SK-N-SH (cell line): ENCODE measurements at places on chromosomes 3 and 15.

GRCh38 chr15:78084449-78084750 lies 6.9 kb upstream of the TBC1D2B start:
- no peak for DNase-seq

- no peak for DNase-seq
Measured at GRCh38 chr3:10419637-10420232, 85.7 kb downstream of the ATP2B2 start.

DNA sequence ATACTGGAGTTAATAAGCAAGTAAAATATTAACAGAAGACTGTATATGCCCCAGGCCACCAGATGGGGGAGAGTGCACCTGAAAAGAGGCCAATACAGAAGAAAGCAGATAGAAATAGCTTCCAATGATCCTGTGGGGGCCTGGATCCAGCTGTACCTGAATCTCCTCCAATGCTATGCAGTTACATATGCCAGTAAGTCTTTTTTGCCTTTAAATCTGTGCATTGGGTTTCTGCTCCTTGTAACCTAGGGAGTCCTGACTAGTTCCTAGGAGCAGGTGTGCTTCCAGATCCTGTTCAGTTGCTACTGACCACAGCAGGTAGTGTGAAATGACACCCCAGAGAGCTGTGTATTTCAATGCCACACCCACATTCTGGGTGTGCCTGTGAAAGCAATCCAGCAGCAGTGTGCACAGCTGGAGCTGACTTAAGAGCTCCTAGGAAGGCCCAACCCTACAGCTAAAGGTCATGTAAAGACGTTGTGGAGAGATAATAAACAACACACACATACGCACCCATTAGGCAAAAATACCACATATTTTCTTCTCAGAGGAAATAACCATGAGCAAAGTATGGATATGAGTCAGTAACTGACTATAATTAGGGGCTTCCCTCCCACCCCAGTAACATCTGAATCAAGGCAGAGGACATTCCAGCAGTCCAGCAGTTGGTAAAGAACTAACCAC lies 62.2 kb upstream of the AKAP13 start:
- DNase-seq = no peak

DNA sequence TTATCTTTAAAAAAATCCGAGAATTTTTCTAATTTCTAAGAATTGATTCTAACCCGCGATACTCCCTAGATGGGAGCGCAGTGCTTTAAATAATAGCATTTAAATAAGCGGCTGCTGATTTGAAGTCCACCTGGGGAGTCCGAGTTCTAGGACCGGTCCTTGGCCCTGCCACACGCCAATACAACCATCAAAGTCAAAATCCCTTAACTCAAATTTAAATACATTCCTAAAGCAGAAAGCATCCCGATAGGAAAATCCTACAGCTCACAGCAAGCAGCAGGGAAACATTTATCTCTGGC lies 508 bp upstream of the ECT2 start:
- no peak for DNase-seq

DNA sequence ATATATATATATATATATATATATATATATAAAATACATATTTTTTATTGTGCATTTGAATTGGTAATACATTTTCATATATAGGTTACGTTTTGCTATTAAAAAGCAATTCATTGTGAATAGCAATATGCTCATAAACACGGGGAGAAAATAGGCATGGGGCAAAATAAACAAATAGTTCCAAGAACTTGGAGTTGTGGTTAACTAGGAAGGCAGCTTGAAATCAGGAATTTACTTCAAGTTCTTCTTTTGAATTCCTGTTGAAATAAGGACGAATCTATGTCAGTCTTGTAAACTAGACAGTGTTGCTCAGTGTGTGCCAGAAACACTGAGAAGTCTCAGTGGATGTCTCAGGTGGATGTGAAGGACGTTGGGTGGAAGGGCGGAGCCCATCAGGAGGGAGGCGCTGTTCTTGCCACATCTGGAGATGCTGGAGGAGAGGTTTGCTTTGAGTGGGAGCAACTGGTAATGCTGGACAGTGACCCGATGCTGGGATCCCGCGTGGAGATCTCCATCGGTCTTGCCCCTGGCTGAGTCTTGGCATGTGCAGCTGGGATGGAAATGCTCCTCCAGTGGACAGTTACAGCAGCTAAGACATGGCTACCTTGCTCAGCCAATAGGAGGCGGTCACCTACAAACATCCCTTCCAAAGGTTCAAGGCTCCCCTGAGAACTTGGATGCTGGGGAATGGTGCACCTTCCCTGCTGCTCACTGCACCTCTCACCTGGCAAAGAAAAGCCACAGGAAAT lies 2.5 kb downstream of the IL16 start:
- DNase-seq = no peak

GRCh38 chr15:72358121-72358520 lies 17.7 kb downstream of the HEXA start:
- DNase-seq = no peak
